ENCODE measurements at places on chromosomes 16 and 17.

DNA sequence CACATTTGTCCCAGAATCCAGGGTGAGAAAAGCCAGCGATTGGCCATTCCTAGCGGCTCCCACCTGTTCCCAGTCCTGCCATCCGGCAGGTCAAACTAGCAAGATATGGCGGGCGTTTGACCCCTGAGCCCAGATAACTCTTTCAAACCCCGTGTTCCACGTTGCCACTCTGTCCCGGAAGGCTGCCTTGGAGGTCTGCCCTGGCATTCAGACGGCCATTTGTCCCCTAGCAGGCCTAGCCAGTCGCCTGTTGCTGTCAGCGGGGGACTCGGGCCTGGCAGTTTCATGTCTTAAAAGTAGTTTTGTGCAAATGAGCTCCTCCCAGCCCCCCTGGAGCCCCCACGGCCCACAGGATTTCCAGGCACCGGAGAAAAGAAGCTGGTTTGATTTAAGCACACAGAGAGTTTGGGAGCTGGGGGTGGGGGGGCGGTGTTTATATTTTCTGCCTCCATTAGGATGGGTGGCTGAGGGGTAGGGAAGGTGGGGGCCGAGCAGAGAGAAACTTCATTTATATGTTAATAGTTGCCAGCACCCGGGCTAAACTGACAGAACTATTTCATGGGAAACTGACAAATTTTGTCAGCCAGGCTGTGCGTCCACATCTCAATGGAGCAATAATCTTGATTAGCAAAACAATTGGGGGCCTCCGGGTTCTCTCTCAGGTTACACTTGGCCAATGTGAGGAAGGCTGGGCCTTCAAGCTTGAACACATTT, 240.9 kb upstream of the SALL1 start:
- no peak for DNase-seq

DNA sequence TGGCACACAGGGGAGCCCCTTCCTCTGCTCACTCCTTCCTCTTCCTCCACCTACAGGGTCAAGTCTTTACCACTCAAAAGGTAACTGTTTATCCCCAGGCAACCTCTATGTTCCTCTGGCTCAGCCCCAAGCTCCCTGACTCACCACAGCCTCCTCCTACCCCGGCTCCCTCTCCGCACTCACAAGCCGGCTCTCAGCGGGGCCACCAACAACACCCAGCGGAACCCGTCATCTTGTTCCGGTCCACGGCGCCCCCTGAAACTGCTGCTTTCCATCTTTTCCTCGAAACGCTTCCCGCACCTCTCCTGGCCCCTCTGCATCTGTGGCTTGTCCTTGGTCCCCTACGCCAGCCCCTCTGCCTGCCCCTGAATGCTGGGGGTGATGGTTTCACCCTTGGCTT, 58.4 kb downstream of the NXN start:
- no peak for DNase-seq

DNA sequence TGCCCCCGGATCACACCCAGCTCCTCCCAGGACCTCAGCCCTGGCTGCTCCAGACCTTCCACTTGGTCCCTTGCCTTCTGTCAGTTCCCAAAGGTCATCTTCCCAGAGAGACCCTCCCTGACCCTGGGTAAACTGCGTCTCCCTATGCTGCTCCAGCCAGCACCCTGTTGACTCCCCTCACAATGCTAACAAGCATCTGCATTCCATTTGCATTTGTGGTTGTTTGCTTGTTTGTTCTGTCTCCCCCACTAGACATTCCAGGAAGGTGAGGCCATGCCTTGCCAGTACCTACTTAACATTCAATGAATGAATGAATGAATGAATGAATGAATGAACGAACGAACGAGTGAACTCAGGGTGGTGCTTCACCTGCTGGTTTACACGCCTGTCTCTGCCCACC, 171.2 kb downstream of the WSCD1 start:
- DNase-seq: no peak

GRCh38 chr17:75875940-75876189, 2.5 kb downstream of the TRIM47 start:
- no peak for DNase-seq

- DNase-seq: no peak
Observed at GRCh38 chr17:29294580-29294900, 592 bp upstream of the NUFIP2 start.

- DNase-seq: no peak
Observed at GRCh38 chr16:11681556-11681955, 13.3 kb downstream of the SNN start.

- no peak for DNase-seq
Observed at GRCh38 chr16:11596572-11597226, 10.0 kb upstream of the LITAF start.

DNA sequence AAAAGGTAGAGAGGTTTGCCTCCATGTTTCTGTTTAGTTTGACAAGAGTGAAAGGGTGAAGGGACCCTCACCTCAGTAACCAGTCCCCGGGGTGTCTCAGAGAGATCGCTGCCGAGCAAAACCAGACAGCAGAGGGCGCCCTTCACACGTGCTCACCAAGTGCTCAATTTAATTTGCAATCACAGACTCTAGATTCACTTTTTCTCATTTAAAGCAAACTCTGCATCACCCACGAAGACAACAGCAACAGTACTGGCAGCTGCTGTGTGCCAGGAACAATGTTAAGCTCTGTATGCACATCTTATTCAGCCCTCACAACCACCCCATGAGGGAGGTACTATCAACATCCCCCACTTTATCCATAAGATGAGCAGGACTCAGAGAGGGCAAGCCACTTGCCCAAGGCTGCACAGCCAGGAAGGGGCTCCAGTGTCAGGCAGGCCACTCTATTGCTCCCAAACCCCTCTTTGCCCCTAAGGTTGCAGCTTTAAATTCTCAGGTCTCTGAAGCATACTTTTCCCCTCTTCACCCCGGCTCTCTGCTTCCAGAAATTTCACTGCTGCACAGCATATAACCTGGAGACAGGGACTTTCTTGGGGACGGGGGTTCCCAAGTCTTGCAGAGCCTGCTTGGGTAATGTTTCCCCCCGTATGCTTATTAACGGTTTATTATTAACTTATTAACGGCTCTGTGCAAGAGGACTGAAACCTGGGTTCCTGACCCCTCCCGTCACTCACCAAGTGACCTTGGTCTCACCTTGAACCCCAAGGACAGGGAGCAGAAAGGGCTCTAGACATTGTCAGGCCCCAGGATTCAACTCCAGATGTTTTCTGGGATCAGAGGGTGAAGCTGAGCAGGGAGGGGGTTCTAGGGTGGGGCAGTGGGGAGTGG, 70.9 kb downstream of the CNGB1 start:
- DNase-seq: peak; percentile 14

- DNase-seq: no peak
Observed at GRCh38 chr16:89412811-89413210, 77.5 kb downstream of the ANKRD11 start.

- no peak for DNase-seq
Observed at GRCh38 chr17:35752945-35753764, at the start of gene GAS2L2. TSS of gene GAS2L2 (minus strand) at chr17:35753239. CDS start at chr17:35752850, 389 bp downstream.

- DNase-seq: no peak
Observed at GRCh38 chr17:78991017-78991738, 11.5 kb upstream of the LGALS3BP start.

- DNase-seq: no peak
Observed at GRCh38 chr16:72537664-72538063, 365.7 kb upstream of the PMFBP1 start.

DNA sequence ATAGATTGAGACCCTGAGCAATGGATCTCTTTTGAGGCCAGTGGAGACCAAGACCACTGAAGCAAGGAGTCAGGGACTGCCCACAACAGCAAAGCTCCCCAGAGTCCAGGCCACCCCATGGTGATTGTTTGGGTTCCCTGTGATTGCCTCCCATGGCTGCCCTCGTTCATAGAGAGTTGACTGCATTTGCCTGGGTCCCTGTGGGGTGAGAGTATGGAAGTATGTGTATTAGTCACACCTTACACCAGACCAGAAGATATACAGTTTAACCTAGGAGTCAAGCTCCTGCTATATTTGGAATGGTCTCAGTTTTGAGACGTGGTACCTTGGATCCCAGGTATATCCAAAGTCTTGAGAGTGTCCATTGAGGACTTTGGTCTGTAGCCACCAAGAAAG, 20.2 kb downstream of the HLF start:
- DNase-seq: no peak

DNA sequence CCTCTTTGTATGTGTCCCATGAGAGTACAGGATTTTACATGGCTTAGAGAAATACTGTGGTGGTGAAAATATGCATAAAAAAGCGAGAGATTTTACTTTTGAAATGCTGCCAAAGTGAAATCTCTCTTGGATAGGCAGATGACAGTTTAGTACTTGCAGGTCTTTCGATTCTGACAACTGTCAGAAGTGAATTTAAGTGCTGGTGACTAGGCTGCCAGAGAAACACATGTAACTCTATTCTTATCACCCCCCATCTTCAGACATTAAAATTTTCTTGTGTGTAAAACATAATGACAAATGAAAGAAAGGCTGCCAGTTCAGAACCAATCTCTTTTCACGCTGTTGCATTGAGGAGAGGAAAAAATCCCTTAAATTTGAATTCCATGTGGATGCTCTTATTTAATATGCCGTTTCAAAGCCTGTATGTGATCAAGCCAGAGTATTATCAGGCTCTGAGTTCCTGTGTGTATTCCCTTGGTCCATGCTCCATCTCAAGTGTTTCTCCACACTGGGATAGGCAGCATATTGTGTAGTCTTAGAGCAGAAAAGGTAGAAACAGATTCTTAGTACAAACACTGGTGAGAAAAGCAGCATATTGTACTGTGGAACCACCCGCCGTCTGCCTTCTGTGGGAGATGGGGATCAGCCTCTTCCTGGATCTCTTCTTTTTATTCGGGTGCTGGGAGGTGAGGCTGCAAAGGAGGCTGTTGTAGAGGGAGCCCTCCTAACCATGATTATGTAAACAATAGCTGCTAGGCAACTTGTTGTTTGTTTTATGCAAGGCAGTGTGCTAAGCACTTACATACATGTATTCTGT, 291.3 kb downstream of the WWOX start:
- no peak for DNase-seq

DNA sequence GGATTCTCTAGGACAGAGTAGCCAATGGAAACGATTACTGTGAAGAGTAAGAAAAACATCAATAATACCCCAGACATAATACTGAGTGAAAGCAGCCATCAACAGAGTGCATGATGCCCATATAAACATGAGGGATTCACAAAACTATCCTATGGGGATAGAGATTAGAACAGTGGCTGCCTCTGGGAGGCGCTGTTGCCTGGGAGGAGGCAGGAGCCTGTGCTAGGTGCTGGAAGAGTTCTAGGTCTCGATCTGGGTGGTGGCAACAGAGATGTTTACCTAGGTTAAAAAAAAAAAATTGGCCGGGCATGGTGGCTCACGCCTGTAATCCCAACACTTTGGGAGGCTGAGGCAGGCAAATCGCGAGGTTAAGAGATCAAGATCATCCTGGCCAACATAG, 7.9 kb downstream of the FA2H start:
- no peak for DNase-seq

- DNase-seq: peak; percentile 56
Observed at GRCh38 chr16:67150833-67151396, at the start of gene B3GNT9. TSS of gene B3GNT9 (minus strand) at chr16:67150998. CDS start at chr16:67150485, 513 bp downstream.

DNA sequence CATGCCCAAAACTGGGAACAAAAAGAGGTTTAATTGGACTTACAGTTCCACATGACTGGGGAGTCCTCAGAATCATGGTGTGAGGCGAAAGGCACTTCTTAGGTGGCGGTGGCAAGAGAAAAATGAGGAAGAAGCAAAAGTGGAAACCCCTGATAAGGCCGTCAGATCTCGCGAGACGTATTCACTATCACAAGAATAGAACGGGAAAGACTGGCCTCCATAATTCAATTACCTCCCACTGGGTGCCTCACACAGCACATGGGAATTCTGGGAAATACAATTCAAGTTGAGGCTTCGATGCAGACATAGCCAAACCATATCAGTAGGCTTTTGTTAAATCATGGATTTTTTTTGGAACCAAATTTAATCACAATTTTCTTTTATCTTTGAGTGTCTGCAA, 24.4 kb downstream of the RBL2 start:
- DNase-seq: no peak

DNA sequence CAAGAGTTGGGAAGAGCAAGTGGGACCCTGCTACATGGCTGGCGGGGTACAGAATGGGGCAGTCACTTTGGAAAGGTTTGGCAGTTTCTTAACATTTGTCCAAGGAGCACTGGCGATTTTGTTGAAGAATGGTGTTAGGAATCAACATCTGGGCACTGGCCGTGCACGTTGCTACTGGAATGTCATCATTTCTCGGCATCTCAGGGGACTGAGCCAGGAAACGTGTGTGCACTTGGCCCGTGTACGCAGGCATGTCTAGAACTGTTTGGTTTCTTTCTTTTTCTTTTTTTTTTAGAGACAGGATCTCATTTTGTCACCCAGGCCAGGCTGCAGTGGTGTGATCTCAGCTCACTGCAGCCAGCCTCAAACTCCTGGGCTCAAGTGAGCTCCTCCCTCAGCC, 17.3 kb upstream of the FOXK2 start:
- no peak for DNase-seq

- DNase-seq: no peak
Observed at GRCh38 chr16:31876951-31877828, 3.6 kb downstream of the ZNF267 start.

GRCh38 chr16:89060207-89060794, 33.4 kb upstream of the ACSF3 start:
- DNase-seq: no peak

GRCh38 chr17:75847614-75848522, 3.7 kb upstream of the UNC13D start:
- DNase-seq: no peak

DNA sequence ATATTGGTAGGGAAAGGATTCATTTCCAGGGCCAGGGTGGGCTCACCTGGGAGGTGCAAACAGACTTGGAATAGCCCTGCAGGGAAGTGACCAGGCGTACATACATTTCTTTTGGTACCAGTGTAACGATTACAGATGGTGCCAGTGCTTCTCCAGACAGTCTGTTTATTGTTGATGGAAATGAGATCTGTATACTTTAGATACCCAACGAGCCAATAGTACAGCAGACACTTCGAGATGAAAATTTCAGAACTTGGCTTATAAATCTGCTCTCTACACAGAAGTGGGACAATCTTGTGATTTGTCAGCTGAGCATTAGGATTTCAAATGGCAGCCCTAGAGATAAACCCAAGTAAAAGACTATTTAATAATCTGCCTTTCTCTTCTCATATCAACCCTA, 57.9 kb downstream of the HS3ST2 start:
- DNase-seq: no peak

GRCh38 chr17:37736428-37736827, 8.4 kb downstream of the HNF1B start:
- DNase-seq: no peak

GRCh38 chr16:2384426-2384825, 43.9 kb upstream of the ABCA3 start:
- DNase-seq: no peak

DNA sequence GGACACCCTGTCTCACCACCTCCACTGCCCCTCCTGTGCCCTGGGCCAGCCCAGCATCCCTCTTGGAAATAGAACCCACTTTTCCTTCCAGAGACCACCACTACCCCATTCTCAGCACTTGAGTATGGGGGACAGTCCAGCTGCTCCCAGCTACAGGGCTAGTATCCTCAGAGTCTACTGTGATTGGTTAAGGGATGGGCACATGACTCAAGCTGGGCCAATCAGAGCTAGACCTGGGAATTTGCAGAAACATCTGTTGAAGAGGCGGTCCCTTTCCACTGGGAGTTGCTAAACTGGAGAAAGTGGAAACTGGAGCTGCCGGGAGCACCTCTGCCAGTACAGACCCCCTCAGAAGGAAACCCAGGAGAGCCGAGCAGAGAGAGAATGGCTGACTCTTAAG, 156.6 kb downstream of the GSG1L start:
- DNase-seq: no peak

All from DMS 273 treated with DMSO at 0.1 percent for 48 hours (cell line).